Stimulated activated CD4-positive, alpha-beta T cell treated with anti-CD3 and anti-CD28 coated beads, Interleukin-15, amount 100 ng/mL, for 24 hours (primary cell): ENCODE measurements at places on chromosomes 4 and X.

DNA sequence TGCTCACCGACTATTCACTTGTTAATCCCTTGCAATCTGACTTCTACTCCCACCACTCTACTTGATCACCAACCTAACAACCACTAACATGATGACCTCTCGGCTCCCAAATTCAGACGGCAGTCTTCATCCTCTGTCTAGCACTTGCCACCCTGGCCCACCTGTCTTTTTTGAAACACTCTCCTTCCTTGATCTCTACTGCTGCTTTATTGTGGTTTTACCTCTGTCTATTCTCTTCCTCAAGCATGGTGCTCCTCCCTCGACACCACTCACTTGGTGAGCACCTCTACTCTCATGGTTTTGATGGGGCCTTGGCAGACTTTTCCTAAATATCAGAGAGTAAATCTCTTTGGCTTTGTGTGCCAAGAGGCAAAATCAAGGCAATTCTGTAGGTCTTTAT lies 21.7 kb upstream of the CXCR3 start:
- no peak for DNase-seq

- no peak for DNase-seq
Measured at GRCh38 chr4:988726-989721, 2.2 kb downstream of the IDUA start.

GRCh38 chrX:50853399-50853798 lies 39.4 kb upstream of the SHROOM4 start:
- DNase-seq: no peak

DNA sequence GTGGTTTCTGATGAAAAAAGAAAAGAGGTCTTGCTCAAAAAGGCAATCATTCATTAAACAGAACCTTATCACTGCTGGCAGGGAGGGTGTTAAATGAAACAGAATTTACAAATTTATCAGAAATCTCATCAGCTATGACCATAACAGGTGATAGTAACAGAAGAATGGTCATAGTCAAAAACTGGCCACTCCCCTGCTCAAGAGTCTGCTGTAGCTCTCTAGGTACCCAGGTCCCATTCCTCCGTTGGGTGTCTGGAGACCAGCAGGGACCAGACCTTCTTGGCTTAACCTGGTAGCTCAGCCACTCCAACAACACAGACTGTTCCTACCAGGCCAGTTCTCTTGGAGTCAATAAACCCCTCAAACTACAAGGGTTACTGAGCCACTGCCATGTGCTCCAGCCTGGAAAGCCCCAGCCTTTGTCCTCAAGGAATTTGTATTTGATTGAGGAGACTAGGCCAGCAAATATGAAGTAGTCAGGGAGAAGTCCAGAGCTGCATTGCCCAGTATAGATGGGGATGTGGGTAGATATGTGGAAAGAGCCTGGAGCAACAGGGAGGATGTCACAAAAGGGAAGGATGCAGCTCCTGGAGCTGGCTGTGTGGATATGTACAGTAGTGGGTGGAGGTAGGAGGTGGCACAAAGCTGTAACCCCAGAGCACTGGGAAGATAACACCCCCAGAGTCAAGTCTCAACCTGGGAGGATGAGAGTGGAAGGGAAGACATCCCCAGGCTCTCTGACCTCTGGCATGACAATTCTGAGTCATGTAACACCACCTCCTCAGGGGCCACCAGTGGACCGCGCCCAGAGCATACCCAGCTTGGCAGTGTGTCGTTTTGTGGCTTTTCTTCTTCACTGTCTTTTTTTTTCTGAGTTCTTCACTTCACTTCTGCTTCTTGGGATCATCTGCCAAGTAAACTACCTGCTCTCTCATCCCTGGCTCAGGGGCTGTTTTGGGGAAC lies 21.9 kb downstream of the RASL11B start:
- no peak for DNase-seq

DNA sequence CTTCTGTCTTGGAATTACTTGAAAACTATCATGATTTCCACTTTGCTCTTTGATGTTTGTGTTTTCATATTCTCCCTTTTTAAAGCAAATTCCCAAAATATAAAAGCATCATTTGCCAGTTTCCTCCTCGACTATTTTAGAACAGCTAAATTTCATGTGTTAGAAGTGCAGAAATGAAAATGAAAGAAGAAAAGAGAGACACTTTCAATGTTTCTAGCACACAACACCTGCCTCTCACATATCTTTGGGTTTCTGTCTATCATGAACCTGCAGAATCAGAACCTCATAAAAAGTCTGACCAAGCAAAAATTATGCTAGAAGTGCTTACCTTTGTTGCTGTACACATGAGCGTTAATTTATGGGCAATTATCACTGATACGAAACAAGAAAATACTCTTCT lies 1.9 kb upstream of the NEUROG2 start:
- DNase-seq: no peak

DNA sequence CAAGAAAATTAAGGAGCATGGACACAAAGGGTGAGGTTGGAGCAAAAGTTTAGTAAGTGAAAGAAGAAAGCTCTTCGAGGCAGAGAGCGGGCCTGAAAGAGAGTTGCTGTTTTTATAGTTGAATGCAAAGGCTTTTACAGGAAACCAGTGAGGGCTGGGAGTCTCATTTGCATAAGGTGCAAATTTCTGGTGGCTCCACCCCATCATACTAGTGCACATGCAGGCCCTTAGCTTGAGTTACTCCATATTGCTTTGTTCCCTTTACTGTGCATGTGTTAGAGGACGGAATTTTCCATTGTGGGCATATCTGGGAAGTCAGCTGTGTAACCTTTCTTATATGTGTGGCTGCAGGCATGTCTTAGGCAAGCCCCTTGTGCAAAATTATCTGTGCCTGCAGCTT lies 48.0 kb downstream of the CPE start:
- no peak for DNase-seq

GRCh38 chrX:151828439-151829080 lies 84.1 kb upstream of the MAGEA4 start:
- DNase-seq: no peak

GRCh38 chr4:30116401-30116800 lies 603.8 kb upstream of the PCDH7 start:
- DNase-seq: no peak

GRCh38 chrX:2708592-2709188 lies 17.6 kb downstream of the CD99 start:
- DNase-seq: no peak

DNA sequence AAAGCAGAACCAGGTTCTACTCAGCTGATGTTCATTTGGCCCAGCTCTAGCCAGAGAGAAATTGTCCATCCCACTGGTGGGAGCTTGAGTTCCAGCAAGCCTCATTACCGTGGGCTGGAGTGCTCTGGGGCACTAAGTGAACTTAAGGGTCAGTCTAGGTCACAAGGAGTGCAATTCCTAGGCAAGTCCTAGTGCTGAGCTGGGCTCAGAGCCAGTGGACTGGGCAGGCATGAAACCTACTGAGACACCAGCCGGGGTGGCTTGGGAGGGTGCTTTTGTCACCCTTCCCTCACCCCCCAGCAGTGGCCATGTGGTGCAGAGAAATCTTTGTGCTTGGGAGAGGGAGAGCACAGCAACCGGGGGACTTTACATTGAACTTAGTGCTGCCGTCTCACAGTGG lies 39.4 kb downstream of the GSX2 start:
- DNase-seq: no peak
